ENCODE measurements at places on chromosomes 3 and 15. TPM values are rescaled to one million over a fixed set of nuclear protein-coding genes. Genes with fewer than 3 reads are reported as not detected.

Gene PLA2G4D
- 0.48 TPM for total RNA-seq

Gene ROPN1
- 1.4 TPM for total RNA-seq

Gene HEG1
- 33.9 TPM for total RNA-seq

Gene FILIP1L
- 189 TPM for total RNA-seq

Gene CCDC66
- total RNA-seq = 38.8 TPM

Gene FOXB1
- total RNA-seq = 1.2 TPM

Gene OR5K2
- total RNA-seq = 1.4 TPM

Gene XRN1
- 68.6 TPM for total RNA-seq

Gene NCK1
- total RNA-seq = 89.6 TPM

Gene GRIP2
- total RNA-seq = 7.7 TPM

Gene SUCNR1
- total RNA-seq = 1.4 TPM

Gene CCDC13
- total RNA-seq = not detected

Gene ITIH4
- 12.5 TPM for total RNA-seq

Gene FEZF2
- 1.9 TPM for total RNA-seq

Gene CLSTN2
- 8.9 TPM for total RNA-seq

Gene TTLL3
- total RNA-seq = 10.4 TPM
